Skeletal muscle tissue (tissue), 5 donors: ENCODE measurements at places on chromosomes 12 and 14. TPM values are rescaled to one million over a fixed set of nuclear protein-coding genes. Genes with fewer than 3 reads are reported as not detected.

Gene KRT85
- 0.52 TPM for total RNA-seq

Gene BRAP
- total RNA-seq: 12.0 TPM

Gene OR11H6
- not detected for total RNA-seq

Gene RPGRIP1
- total RNA-seq: not detected
